ENCODE measurements at places on chromosomes 5 and 9.

DNA sequence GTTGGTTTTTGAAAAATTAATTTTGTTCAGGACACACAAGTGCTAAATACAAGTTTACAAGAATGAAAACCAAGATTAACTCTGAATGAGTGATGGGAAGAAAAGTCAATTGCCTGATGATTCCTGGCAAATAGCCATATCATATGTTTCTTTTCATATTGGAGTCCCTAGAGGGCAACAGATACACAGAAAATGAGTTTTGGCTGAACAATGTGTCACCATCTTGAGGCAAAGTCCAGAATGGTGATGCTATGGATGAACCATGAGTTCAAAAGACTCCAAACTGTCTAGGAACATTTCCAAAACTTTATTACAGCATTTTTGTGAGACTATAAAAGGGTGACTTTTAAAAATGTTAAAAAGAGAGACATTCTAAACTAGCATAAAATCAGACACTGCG, 382.9 kb downstream of the TMEM161B start:
- no peak for DNase-seq

- no peak for DNase-seq
These were observed 42.3 kb upstream of the CXXC5 start for GRCh38 chr5:139605887-139606286.

DNA sequence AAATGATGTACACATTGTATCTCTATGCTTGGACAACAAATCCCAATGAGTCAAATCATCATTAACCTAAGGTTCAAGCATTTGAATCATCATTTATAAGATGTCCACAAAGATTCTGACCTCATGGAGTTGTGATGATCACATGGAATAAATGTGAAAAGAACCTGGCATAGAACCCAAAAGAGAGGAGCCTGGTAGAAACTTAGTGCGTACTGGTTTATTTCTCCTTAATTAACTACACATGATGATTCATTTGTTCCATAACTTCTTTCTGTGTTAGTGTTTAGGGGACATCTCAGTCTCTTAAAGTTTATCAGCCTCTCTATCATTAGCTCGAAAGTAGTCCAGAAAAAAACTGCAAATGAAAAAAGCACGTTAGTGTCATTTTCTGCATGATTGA, 411.6 kb downstream of the BRINP1 start:
- no peak for DNase-seq

DNA sequence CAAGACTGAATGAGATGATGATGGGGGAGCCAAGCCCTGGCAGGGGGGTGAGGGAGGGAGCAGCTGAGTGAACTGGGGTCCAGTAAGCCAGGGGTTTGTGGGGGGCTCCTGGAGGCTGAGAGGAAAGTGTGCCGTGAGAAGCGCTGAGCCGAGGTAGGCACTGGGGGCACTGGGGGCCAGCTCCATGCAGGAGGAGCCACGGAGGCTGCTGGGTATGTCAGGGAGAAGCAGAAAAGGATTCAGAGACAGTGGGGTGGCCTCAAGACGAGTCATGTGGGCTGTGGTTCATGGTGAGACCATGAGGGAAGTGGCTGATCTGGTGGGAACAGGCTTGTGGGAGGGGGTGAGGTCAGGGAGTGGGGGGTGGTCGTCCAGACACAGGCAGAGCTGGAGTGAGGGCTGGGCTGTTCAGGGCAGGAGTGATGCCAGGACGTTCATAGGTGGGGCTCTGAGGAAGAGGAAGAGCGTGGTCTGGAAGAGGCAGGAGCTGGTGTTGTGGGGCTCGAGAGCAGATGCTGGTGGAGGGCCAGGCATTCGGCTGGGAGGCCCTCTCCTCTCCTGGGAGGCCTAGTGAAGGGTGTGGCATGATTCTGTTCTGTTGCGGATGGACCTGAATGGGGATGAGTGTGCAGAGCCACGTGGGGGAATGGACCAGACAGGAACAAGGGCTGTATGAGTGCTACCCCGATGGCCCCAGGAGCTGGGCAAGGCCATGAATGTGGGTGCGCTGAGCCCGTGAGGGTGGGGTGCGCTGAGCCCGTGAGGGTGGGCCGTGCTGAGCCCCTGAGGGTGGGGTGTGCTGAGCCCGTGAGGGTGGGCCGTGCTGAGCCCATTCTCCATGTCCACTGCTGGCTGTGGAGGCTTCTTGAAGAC, 92.7 kb upstream of the CACNA1B start:
- no peak for DNase-seq

DNA sequence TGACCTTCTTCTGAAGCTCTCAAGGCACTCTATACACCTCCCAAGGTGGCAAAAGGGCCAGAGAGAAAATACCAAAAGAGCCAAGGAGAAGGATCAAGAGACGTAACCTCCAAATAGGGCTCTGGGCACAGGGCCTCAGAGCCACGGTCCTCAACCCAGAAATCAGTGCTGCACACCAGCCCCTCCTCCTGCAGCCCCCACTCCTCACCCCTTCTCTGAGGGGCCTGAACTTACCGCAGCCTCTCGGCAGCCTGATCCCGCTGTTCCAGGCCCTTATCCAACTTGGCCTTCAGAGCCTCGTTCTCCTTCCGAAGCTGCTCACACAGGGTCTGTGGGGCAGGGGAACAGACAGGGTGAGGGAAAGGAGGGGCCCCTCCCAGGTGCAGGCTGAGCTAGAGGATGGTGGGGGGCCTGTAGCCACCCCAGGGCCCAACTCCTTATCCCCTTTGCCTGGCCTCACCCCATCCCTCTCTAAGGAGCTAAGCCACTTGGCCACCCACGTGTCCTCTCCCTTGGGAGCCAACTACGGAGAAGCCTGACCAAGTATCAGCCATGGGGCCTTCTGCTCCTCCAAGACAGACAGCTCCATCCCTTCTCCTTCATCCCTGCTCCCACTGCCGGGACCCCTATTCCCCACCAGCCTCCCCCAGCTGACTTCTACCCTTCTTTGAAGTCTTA, 28.8 kb downstream of the TNIP1 start:
- DNase-seq = no peak

DNA sequence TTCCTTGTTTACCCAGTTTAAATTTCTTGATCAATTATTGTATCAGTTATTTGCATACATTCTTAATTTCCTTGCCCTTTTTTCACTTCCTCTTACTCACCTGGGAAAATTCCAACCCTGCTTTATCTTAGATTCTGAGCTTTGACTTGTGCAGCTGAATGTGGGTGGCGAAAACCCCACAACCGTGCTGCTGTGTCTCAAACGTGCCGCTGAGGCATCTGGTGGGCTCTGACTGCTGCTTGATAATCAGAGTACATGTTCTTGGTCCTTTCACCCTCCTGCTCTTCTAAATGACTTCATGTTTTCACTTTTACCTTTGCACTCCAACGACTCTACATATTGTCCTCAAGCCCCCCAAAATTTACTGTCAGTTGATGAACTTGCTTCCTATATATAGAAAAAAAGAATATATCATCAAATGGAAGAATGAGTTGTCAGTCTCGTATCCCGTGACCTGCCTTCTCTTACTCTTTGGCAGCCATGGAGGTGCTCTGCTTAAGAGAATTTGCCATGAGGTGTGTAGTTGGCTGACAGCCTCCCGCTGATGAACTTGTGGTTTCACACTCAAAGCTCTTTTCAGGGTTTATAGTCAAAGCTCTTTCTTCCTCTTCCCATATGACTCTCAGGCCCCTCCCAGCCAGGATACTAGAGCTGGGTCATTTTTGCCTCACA, 14.0 kb upstream of the JAK2 start:
- no peak for DNase-seq

DNA sequence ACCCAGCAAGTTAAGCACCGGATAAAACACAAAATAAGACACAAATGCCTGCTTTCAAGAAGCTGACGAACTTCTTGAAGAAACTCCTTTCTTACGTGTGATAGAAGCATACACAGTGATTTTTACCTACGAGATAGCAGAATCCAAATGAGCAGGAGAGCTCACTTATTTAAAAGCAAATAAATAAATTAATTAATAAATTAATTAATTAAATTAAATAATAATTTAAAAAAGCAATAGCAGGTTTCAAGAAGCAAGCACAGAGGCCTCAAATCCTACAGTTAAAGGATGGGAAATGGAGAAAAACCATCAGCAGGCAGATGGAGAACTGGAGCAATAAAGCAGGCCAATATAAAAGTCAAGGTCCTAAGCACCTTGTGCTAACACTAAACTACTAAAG, 17.3 kb downstream of the LEAP2 start:
- no peak for DNase-seq

- DNase-seq = no peak
These were observed 92.6 kb downstream of the EDIL3 start for GRCh38 chr5:84292000-84292642.

DNA sequence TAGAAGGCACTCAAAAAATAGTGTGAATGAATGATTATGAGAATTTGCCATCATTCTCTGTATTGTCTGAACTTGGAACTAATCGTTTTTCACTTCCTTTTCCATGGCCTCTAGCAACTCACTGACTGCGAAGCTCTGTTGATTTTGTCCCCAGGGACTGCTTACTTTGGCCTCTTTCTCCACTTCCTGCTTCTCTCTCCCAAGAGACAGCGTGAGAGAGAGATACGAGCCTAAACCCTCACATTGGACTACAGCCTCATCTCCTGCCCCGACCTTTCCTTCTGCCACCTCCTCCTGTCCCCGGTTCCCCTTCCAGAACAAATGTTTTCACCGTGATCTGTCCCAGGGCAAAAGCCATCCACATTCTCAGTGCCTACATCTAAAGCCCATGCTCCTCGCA, 300.8 kb upstream of the PANK3 start:
- no peak for DNase-seq

DNA sequence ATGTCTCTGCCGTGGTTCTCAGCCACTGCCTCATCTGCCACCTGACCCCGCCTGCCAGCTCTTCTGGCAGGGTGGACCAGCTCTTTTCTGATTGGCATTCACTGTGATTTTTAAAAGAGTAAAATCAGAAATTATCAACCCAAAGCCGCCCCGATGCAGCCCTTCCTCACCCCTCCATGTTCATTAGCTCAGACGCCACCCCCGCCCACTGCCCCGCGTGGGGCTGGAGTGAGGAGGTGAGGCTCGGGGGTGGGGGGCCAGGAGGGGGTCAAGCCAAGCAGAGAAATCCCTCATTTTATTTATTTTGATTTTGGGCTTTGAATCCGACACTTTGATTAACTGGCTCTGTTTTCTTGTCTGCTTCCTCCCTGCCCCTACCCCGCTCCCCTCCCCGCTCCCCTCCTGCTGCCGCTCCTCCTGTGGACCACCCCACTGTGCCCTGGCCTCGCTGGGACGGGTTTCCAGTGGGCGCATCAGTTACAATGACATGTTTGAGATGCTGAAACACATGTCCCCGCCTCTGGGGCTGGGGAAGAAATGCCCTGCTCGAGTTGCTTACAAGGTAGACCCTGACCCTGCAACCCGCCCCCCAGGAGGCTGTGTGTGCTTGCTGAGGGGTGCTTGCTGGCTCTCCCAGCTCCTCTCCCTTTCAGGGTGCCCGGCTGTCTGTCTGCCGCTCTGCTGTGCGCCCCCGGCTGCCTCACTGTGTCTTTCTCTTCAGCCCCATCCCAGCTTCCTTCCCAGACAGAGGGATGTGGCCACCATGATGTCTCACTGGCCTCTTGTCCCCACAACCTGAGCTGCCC, 224.9 kb downstream of the CACNA1B start:
- no peak for DNase-seq

- no peak for DNase-seq
These were observed 95.9 kb upstream of the GNAQ start for GRCh38 chr9:78127279-78128225.

DNA sequence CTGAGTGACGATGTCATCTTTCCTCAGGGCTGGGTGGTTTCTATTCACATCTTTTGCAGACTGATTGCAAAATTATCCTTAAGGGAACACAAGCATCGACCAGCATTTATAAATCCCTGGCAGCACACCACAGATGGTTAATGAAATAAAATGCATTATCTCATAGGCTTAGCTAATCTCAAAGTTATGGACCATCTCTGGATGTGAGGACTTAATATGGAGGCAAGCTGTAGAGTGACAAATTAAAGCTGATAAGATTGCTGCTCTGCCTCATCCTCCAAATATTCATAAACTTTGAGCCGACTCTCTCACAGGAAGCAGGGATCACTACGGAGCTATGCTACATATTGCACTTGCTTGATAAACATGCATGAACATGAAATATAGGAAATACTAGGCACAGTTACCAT, 663.2 kb upstream of the RGMB start:
- no peak for DNase-seq

- no peak for DNase-seq
These were observed 440.1 kb upstream of the ADAMTS16 start for GRCh38 chr5:4700069-4700468.

GRCh38 chr9:1337169-1337568, 287.0 kb downstream of the DMRT2 start:
- no peak for DNase-seq

- DNase-seq = no peak
These were observed 147.2 kb upstream of the KLF4 start for GRCh38 chr9:107636571-107637381.

- no peak for DNase-seq
These were observed 40.8 kb upstream of the CCDC152 start for GRCh38 chr5:42715785-42716184.

- DNase-seq = no peak
These were observed 6.6 kb upstream of the ASPN start for GRCh38 chr9:92488681-92489550.

- DNase-seq = no peak
These were observed 41.5 kb upstream of the SLC6A19 start for GRCh38 chr5:1159774-1160406.

DNA sequence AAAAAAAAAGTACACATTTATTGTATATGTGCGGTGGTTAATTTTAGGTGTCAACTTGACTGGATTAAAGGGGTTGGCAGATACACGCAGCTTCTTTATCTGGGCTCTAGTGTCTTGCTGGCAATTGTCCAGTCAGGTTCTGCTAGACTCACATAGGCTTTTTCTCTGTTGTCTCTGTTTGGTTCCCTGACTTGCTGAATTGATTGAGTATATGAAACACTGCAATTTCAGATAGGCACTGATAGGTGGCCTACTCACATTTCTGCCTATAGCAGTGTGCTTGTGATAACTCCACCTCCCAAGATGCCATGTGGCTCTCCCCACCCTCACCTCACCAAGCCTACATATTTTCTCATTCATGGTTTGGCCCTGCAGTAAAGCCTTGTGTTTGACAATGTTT, 52.5 kb downstream of the AOPEP start:
- DNase-seq = no peak

DNA sequence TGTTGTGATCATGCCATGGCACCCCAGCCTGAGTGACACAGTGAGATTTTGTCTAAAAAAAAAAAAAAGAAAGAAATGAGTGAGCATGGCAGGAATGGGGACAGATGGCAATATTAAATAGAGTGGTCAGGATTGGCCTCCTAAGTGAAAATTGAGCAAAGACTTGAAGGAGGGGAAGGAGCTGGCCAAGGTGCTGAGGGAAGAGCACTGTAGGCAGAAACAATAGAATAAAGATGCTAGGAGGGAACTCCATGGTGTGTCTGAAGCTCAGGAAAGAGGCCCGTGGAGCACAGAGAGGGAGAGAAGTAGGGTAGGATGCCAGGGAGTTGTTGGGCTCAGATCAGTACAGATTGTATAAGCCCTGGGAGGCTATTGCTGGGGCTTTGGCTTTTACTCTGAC, 64.4 kb upstream of the PCAT7 start:
- DNase-seq = no peak

GRCh38 chr5:7000310-7000709, 287.1 kb downstream of the TENT4A start:
- DNase-seq = no peak
